LNCaP clone FGC (cell line): ENCODE measurements at places on chromosomes 5 and 9.

DNA sequence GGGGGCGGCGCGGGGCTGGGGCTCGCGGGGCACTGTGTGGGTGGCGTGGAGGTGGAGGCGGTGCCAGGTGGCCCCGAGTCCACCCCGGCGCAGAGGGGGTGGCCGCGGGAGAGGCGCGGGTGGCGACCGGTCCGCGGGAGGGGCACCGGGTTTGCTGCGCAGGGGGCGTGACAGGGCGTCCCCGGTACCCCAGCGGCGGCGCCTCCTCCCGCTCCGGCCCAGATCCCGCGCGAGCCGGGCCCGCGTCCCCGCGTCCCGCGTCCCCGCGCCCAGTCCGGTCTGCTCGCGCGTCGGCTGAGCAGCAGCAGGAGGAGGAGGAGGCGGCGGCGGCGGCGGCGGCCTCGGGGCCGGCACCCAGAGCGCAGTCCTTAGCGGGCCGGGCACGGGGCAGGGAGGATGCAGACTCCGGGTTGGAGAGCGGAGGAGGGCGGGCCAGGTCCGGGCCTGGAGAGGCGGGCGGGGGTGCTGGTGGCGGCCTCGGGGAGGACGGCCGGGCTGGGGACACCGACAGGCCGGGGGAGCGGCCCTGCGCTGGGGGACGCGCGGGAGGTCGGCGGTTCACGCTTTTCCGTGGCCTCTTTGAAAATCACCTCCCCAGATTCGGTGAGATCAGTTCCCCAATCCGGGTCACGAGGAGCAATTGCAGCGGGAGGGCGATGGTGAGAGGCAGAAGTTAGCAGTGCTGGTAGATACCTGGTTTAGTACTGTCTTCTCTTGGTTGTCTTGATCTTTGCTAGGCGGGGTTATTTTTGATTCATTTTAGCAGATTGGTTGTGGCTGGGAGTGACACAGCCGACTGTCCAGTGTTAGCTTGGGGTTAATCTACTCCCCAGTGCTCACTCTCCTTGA, 1.7 kb downstream of the TRIO start:
- peak; percentile 53 for DNase-seq

- DNase-seq: no peak
These were observed 112.8 kb upstream of the NR3C1 start for GRCh38 chr5:143516249-143516648.

- DNase-seq: no peak
These were observed 7.8 kb downstream of the NOL6 start for GRCh38 chr9:33465596-33466564.

- DNase-seq: no peak
These were observed 23.4 kb downstream of the WNK2 start for GRCh38 chr9:93207326-93207814.

DNA sequence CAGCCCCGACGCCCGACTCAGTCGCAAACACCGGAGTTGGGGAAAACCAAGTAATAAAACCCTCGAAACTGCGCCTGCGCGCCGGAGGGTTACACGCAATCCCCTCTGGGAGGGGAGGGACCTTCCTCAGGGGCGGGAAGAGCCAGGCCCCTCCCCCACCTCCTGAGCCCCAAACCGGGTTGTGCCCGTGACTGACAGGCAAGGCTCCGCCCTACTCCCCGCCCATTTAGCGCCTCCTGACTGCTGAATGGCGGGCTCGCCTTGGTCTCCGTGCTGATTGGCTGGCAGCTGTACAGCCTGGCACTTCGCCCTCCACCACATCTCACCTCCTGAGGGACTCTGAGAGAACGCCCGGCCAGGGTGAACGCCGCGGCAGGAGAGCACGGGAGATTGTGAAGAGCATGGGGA, at the start of gene PRDM9:
Gene PRDM9, plus strand, starts transcription at position 332 of the 408 bp plus-strand sequence. CDS start 1,425 bp downstream, outside the sequence.
- peak; percentile 42 for DNase-seq
